H9 (cell line): ENCODE measurements at places on chromosomes 3 and 15.

DNA sequence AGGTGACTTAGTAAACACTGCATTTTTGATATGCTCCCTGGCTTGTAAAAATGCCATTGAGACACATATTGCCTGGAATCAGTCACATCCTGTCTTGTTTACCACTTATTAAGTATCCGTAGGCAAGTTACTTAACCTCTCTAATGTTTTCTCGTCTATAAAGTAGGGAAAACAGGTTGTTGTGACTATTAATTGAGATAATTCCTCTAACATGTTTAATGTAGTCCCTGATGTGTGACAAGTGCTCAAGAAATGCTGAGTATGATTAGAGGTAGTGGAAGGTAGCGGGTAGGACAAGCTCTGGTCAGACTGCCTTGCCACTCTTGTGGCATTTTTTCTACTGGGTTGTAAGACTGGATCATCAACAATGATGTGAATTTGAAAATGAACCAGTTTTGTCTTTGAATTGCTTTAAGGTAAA, 54.1 kb downstream of the NFKBIZ start:
- DNase-seq: no peak

DNA sequence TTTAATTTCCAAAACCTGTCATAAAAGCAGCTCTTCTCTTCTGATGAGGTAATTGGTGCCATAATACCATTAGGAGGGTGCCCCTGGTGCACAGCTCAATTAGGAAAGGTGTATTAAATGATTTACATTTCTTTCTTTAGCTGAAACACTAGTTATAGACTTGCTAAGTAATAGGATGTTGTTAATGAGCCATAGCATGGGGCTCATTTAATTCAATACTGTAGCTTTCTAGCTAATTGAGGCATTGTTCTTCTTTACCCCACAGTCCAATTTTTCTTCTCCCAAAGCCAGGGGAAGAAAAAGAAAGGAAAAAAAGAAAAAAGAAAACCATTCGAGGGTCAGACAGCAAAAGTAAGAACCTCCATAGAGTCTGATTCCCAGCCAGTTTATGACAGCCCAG, 164.0 kb upstream of the HES1 start:
- no peak for DNase-seq

DNA sequence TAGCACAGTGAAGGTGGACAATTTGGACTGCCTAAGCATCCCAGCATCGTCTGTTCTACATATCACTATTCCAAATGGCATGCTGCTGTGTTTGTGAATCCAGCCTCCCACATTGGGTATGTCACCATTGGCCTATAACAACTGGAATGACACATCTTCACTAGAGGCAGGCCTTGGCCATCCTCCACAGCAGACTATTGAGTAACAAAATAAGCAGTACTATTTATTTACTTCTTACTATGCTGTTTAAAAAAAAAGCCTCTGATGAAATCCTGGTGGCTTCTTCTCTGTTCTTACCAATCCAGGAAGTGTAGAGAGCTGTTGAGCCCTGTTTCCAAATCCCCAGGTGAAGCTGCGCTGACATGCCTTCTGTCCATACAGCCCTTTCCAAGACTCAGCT, 30.6 kb upstream of the CERS3 start:
- DNase-seq: no peak

DNA sequence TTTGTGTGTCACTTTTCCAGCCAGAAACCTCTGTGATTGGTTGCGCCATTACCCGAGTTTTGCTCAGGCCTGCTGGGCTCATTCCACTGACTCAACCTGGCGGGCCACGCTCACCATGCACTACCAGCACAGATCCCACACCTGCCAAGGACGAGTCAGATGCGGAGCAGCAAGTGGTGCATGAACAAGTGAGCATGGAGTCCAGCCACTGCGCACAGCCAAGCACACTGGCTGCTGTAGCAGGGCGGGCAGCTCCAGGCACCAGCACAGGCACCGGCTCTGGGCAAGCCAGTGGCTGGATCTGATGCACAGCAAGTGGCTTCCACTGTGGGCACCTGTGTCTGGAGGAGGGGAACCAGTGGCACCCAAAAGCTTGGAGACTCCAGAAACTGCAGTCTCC, 110.4 kb downstream of the CBLB start:
- no peak for DNase-seq

GRCh38 chr15:89912674-89913396, at the start of gene ARPIN:
TSS of gene ARPIN (minus strand) at chr15:89912952. CDS start at chr15:89912835, 117 bp downstream.
- peak; percentile 58 for DNase-seq

GRCh38 chr3:141388823-141389621, 20.7 kb downstream of the ZBTB38 start:
- DNase-seq: no peak

DNA sequence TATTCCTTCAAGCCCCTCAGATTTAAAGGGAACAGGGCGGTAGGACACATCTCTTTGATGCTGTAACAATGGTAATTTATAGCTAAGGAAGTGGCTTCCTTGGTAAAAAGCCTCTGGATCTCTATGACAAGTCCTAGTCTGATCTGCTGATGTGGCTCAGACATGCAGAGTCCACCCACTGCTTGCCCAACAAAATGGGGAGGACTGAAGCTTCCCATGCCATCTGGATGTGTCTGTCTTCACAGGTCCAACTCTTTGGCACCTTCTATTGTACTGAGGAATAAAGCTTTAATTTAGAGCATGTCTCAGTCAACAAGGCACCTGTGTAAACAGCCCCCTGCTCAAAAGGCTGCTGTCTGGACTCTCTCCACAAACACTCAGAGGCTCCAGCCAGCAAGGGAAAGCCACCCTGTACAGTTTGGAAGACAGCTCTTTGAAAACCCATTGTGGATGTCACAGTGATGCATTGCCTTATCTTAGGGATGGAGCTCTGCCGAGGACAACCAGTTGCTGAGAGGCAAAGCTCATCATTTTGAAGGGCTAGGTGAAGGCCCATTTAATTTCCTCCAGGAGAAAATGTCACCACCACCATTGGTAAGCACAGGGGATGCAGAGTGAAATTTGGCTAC, 348.6 kb upstream of the GRM7 start:
- no peak for DNase-seq

DNA sequence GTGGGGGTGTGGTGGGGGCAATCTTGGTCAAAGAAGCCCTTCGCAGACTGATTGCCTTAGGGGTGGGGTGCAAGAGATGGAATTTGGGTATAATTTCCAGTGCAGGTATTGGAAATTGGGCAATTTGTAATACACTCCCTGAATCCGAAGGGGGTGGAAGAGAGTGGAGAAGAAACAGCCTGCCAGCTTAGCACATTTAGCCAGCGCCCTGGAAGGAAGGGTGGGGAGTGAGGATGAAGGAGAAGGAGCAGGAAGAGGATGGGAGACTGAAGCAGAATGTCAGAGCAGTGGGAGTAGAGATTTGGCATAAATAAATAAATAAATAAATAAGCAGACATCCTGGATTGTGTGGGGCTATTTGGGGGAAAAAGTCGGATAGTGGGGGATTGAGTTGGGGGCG, 1.6 kb downstream of the GAP43 start:
- DNase-seq: no peak

- peak; percentile 82 for DNase-seq
These were observed 86.2 kb upstream of the PIAS1 start for GRCh38 chr15:67967871-67968431.

GRCh38 chr15:101686718-101687117, 34.5 kb upstream of the TM2D3 start:
- no peak for DNase-seq

DNA sequence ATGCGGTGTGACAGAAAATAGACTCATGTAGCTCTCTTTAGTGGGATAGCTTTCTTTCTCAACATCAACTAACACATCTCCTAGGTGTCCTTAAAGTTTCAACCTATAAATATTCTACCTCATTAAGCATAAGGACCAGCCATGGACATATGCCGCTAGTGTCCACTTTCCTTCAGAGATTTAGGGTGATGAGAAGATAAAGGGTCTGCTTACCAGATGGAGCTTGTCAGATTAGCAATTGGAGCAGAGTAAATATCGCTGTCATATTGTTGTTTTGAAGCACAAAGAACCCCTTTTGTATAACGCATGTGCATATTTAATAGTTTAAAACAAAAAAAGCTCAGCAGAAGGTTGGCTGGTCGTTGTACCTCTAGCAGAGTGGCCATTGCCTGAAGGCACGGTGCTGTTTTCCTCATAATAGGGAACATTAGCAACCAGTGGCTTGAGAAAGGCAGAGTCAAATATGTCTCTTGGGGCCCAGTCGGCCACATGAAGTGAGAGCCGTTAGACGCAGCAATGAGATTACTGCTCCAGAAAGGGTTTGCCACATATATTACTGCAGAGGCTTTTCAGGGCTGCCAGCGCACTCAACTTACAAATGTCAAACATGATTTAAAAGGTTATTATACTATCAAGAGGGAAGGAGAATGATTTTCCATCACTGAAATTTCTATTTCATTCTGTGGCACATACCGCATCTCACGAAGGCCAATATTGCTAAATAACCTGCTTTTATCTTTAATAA, 264.2 kb downstream of the ROBO2 start:
- no peak for DNase-seq

DNA sequence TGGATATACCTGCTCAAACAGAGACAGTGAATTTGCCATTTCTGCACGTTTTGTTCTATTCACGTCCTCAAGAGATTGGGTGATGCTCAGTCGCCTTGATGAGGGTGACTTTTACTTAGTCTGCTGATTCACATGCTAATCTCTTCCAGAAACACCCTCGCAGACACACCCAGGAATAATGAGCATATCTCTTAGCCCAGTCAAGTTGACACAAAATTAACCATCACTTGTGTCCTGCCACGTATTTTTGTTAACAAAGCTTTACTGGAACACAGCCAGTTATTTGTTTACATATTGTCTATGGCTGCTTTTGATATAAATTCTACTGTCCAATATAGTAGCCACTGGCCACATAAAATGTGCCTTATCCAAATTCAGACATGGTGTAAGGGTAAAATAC, 218.3 kb downstream of the FHIT start:
- no peak for DNase-seq

GRCh38 chr15:48802867-48803266, 8.0 kb downstream of the CEP152 start:
- no peak for DNase-seq

GRCh38 chr15:26038693-26039092, 175.6 kb upstream of the ATP10A start:
- DNase-seq: peak; percentile 65

GRCh38 chr3:187976365-187976900, 177.5 kb upstream of the LPP start:
- no peak for DNase-seq

GRCh38 chr15:93135459-93135858, 46.4 kb upstream of the RGMA start:
- DNase-seq: no peak

DNA sequence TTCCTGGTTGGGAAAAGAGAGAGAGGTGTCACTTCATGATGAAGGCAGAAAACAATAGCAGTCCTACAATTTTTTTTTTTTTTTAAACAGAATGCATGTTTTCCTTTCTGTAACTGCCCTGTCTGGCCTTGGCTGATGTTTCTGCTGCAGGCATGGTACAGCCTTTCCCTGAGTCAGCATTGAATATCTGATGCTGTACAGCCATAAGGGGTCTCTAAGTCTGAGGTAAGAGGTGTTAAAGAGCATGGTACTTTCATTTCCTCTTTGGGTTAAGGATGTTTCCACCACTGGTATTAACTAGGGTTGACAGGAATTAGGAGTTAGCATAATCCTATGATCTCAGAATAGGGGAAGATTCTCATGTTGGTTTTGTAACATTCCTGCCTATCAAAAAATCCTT, 147.4 kb downstream of the CHST2 start:
- DNase-seq: no peak

DNA sequence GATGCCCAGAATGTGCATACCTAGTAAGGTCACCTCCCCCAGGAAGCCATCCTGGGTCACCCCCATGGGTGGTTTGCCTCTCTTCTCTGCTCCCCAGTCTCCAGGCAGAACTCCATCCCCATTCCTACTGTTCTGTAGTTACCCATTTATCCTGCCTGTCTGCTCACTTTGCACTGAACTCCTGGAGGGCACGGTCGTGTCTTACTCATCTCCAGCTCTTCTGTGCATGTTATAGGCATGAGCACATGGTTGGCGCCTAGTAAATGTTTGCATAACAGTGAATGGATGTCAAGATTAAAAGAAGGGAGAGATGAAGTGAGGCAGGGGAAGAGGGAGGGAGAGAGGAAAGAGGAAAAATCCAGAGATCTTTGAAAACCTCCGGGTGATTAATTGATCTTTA, 208.4 kb upstream of the TRIM42 start:
- DNase-seq: no peak

DNA sequence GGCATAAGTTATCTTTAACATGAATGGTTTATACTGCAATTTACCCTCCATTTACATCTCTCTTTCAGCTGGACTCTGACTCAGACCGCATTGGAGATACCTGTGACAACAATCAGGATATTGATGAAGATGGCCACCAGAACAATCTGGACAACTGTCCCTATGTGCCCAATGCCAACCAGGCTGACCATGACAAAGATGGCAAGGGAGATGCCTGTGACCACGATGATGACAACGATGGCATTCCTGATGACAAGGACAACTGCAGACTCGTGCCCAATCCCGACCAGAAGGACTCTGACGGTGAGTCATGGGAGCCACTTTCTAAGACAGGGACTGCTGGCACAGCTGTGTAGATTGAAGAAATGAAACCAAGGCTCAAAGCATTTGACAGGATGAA, 11.6 kb downstream of the THBS1 start:
- no peak for DNase-seq

- no peak for DNase-seq
These were observed 7.5 kb downstream of the ZNF592 start for GRCh38 chr15:84755736-84756527.

GRCh38 chr15:93968773-93969172, 262.6 kb upstream of the MCTP2 start:
- DNase-seq: no peak

DNA sequence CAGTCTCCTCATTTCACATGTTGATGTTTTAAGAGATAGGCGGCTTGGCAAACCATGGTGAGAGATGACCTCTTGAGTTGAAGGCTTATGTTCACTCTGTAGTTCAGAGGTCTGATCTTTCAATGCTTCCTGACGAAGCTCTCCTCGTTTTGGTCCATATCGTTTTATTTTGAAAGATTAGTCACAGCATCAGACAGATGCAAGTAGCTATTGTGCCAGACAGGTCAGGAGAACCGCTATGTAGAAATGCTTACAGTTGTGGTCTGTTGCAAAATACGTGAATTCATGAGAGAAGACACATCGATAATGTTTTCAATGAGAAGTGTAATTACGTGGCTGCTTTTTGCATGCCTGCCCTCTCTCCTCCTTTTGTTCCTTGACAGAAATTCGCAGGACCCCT, 47.5 kb downstream of the CHL1 start:
- no peak for DNase-seq

GRCh38 chr15:50247819-50248655, 17.5 kb downstream of the HDC start:
- DNase-seq: no peak

DNA sequence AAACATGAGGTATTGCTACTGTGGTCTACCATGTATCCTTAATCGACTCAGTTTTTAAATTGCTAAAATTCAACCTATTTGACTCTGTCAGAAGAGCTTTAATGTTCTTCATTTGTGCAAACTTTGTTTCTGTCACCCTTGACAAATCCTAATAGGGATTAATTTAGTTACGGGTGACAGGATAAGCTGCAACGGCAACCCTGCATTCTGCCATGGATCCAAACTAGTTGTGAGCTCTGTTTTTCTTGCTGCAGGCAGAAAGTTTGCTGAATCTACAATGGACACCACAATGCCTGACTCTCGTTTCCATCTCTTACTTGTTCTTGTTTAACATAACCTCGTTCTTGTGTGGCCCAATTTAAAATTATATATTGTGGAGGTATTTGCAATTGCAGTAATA, 352.3 kb downstream of the ROBO2 start:
- no peak for DNase-seq
